ENCODE measurements at places on chromosomes 1 and 21. TPM values are rescaled to one million over a fixed set of nuclear protein-coding genes. Genes with fewer than 3 reads are reported as not detected.

DNA sequence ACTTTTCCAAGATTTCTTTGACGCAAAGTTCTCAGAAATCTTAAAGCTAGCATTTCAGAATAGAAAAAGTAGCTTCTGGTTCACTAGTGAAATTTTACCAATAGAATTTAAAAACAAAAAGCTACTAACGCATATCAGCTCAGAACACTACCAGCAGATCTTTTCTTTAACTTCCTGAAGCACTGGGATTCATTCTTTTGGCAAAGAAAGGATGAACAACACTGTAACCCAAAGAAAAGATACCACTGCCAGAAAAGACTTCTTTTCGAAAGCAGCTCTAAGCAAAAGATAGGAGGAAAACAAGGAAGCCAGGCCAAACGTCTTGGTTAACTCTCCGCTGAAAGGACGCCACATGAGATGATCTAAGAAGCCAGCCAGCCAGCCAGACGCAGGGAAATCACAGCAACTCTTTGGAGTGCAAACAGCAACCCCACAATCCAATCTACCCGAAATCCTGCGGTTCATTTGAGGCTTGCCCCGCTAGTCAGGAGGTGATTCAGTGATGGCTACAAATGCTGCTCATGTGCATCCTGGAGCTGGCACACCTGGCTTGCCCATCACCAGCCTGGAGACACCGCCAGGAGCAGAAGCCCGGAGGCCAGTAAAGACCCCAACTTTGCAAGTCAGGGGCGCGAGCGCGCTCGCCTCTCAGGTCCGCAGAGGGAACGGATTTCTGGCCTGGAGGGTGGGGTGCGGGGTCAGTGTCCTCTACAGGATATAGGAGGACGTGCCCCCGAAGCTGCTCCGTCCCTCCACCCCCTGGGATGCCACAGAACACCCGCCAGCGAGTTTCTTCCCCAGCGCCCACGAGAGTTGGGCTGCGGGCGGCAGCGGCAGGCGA is 812 bp downstream of the NBPF1 start:
- peak; percentile 71 for DNase-seq

- DNase-seq: no peak
These were observed 32.8 kb upstream of the IL19 start for GRCh38 chr1:206737729-206738201.

DNA sequence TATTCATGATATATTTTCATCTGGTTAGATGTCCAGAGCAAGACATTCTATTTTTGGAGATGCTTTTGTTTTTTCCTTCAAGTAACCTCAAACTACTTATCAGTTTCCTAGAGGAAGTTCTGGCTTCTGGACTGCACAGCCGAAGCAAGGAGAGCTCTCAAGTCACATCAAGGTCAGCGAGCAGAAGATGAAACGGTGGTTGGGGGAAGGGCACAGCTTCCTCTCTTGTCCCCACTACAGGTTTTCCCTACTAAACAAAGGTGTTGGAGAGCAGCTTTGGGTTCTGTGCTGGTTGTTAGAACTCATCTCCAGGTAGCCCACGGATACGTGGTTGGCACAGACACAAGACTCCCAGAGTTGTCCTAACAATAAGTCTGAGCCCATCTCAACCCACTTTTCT is 5.1 kb upstream of the PLEKHO1 start:
- DNase-seq: no peak

GRCh38 chr1:41823471-41823870 is 95.3 kb downstream of the HIVEP3 start:
- DNase-seq: no peak

GRCh38 chr1:66729523-66729922 is 22.7 kb upstream of the DYNLT5 start:
- DNase-seq: no peak

DNA sequence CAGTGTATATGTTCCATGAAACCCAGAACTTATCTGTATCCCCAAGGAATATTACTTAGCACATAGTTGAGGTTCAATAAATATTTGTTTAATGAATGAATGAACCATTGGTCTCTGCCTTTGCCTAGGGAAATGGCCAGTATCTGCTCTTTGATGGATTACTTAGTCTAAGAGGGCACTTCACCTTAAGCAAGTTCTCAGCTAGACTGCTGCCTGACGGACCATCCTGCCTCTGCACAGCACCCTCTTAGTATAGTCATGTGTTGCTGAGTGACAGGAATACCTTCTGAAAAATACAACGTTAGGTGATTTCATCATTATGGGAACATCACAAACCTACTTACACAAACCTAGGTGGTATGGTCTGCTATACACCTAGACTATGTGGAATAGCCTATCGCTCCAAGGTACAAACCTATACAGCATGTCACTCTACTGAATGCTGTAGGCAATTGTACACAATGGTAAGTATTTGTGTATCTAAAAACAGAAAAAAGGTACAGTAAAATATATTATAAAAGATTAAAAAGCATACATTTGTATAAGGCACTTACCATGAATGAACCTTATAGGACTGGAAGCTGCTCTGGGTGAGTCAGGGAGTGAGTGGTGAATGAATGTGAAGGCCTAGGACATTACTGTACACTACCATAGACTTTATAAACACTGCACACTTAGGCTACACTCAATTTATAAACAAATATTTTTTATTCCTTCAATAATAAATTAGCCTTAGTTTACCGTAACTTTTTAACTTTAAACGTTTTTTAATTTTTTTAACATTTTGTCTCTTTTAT is 83.7 kb upstream of the LRRC8D start:
- DNase-seq: no peak

GRCh38 chr1:7103874-7104273 is 318.6 kb downstream of the CAMTA1 start:
- DNase-seq: no peak

DNA sequence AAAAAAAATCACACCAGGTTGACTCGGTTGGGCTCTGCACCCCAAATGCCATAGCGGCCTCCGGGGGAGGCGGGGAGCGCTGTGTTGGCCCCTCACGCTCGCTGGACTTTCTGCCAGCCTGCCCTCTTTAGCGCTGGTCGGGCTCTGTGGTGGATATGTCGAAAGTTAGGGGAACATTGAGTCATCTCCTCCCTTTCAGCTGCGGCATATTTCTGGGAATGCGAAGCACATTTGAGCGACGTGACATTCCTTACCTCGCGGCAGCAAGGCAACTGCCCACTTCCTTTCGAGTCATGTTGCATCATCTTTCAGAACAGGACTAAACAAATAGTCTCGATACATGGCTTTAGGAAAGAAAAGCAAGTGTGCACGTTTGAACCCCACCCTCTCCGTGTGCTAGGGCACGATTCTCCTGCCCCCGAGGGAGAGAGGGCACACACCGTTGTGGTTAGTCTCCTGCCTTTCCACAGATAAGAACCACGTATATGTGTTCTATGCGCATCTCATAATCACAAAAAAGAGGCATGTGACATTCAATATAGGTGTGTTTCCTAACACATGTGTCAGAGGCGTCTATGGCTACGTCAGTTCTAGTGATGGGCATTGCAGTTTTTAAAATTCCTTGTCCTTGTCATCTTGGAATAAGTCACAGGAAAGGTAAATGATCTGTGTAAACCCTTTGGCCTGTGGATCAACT is 105.9 kb upstream of the SLC45A1 start:
- no peak for DNase-seq

- DNase-seq: no peak
These were observed 6.1 kb downstream of the PCSK9 start for GRCh38 chr1:55045430-55045829.

- no peak for DNase-seq
These were observed at the start of gene LY9 for GRCh38 chr1:160795951-160796383. Gene LY9 (plus strand): TSS chr1:160796174. CDS start chr1:160796188, 14 bp downstream.

DNA sequence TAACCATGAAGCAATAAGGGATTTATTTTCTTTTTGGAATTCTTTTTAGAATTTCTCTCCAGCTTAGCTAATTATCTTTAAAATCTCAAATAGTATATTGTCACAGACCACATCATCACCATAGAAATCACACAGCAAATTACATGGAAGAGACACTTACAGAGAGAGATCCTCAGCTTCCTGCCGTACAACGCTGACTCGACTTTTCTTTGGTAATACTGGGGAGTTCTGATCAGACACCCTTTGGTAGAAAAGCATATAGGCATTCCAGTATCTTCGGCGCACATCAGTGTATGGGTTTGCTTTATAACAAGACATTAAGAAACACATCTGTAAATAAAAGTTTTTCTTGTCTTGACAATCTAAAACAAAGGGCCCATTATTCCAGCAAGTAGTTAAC is 55.7 kb downstream of the PCSK9 start:
- no peak for DNase-seq

DNA sequence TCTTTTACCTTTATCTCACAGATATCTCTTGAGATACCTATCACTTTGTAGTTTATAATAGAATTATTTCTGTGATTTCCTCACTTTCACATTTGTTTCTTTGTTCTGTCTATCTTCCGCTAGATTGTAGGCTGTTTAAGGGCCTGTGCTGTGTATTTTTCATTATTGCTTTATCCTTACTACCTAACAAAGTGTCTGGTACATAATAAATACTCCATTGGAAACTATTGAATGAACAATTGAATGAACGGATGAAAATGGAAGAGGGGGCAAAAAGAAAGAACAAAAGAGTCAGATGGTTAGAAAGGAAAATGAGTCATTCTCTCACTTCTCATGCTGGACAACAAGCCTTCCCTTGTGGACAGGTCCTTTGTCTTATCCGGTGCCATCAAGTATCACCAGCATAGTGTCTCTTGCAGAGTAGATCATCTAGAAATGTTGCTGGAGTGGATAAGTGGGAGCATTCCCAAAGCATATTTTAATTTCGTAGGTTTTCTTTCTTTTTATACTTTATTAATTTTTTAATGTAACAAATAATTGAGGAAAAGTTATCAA is 159.8 kb downstream of the NEK7 start:
- no peak for DNase-seq

GRCh38 chr1:30964706-30965105 is 56.1 kb upstream of the SDC3 start:
- DNase-seq: no peak

GRCh38 chr1:8090241-8090702 is 64.2 kb upstream of the ERRFI1 start:
- no peak for DNase-seq

DNA sequence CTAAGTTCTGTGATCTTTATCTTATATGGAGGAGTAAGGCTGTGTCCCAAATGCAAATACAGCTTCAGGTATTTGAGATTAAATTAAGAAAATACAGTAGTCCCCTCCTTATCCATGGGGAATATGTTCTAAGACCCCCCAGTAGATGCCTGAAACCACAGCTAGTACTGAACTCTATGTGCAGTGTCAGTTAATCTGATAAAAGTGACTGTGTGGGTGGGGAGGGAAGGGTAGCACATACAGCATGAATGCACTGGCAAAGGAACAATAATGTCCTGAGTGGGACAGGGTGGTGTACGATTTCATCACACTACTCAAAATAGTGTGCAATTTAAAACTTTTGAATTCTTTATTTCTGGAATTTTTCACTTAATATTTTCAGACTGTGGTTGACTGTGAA is 83.1 kb downstream of the HS2ST1 start:
- no peak for DNase-seq

- DNase-seq: no peak
These were observed 151.8 kb downstream of the TENT5C start for GRCh38 chr1:117757668-117758067.

GRCh38 chr1:94753171-94753972 is 66.8 kb upstream of the SLC44A3 start:
- no peak for DNase-seq

- DNase-seq: no peak
These were observed 28.0 kb downstream of the TBX15 start for GRCh38 chr1:118960026-118960561.

GRCh38 chr1:236141447-236142252 is 689 bp upstream of the GPR137B start:
- DNase-seq: no peak

- DNase-seq: no peak
These were observed 145.2 kb upstream of the SNX7 start for GRCh38 chr1:98516306-98516705.

GRCh38 chr1:189131576-189131975 is 1346.1 kb downstream of the BRINP3 start:
- DNase-seq: no peak

- DNase-seq: no peak
These were observed 86.9 kb downstream of the KCNJ15 start for GRCh38 chr21:38343691-38344090.

- DNase-seq: no peak
These were observed at the start of gene LAX1 for GRCh38 chr1:203765029-203765837. Gene LAX1 (plus strand): TSS chr1:203765183. CDS start chr1:203765566, 383 bp downstream.

GRCh38 chr1:109476825-109477224 is 6.9 kb upstream of the ATXN7L2 start:
- no peak for DNase-seq

The TOMM20 gene
- 73.6 TPM for total RNA-seq

The CD1E gene
- 0.44 TPM for total RNA-seq

The LCE2D gene
- total RNA-seq: not detected

The CD101 gene
- total RNA-seq: 1.7 TPM

The PLA2G2C gene
- not detected for total RNA-seq

The IL20 gene
- total RNA-seq: 8.2 TPM

The TFF1 gene
- total RNA-seq: not detected

The CFH gene
- total RNA-seq: 65.1 TPM

The PIGV gene
- 17.0 TPM for total RNA-seq

The NPHS2 gene
- total RNA-seq: not detected

The GPR25 gene
- not detected for total RNA-seq

The VANGL2 gene
- 0.94 TPM for total RNA-seq

The FAAH gene
- 11.6 TPM for total RNA-seq

The HAPLN2 gene
- not detected for total RNA-seq

The MTARC1 gene
- 262 TPM for total RNA-seq

The RAB3GAP2 gene
- 37.0 TPM for total RNA-seq

Measured in omental fat pad (tissue), 4 donors.